NCI-H526 treated with DMSO at 0.1 percent for 48 hours (cell line): ENCODE measurements at places on chromosomes 13 and 19.

GRCh38 chr19:47631681-47632446, 22.9 kb downstream of the BICRA start:
- no peak for DNase-seq

- no peak for DNase-seq
Measured at GRCh38 chr13:44895264-44895952, 93.9 kb downstream of the NUFIP1 start.

- DNase-seq, result no peak
Measured at GRCh38 chr13:92429231-92429630, 797.4 kb upstream of the GPC6 start.

- no peak for DNase-seq
Measured at GRCh38 chr13:27012482-27013197, 159.0 kb downstream of the USP12 start.

- DNase-seq, result no peak
Measured at GRCh38 chr13:108558489-108558888, 70.9 kb upstream of the MYO16 start.

- no peak for DNase-seq
Measured at GRCh38 chr13:80123945-80124344, 217.0 kb downstream of the SPRY2 start.

DNA sequence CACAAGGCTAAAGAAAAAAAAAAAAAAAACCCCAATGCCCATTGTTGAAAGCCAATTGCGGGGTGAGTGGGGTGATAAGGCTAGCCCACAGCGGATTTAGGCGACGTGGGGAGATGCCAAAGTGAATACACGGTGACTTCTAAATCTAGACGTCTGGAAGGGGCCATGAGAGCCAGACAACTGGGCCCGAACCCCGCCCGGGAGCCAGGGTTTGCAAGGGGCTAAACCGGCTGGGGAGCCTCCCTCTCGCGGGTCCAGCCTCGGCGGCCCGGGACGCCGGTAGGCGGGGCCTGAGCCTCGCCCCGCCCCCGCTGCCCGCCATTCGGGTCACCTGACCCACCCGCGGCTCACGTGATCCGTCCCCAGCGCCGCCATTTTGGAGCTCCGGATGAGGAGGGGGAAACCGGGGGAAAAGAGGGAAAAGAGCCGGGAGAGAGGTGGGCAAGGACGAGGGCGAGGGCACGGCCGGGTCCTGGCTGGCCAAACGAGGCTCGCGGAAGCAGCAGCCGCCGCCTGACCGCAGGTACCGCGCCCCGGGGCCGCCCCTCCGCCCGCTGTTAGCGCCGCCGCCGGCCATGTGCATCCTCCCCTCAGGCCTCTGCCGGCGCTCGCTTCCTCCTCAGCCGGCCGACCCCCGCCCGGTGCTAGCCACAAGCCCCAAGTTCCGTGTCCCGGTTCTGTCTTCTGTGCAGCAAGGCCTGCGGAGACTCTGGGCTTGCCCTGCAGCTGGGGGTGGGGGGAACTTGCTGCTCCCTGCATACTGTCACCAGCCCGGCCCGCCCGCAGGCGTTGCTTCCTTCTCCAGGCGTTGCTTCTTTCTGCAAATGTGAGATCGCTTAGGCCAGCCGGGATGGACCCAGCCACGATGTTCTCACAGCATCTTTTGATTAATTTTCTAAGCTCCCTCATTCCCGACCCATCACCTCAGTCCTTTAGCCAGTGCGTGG, at the start of gene ZNF507:
TSS of gene ZNF507 (plus strand) at position 350 of the 947 bp plus-strand sequence. CDS start 7,221 bp downstream, outside the sequence.
- DNase-seq, result peak; percentile 79

DNA sequence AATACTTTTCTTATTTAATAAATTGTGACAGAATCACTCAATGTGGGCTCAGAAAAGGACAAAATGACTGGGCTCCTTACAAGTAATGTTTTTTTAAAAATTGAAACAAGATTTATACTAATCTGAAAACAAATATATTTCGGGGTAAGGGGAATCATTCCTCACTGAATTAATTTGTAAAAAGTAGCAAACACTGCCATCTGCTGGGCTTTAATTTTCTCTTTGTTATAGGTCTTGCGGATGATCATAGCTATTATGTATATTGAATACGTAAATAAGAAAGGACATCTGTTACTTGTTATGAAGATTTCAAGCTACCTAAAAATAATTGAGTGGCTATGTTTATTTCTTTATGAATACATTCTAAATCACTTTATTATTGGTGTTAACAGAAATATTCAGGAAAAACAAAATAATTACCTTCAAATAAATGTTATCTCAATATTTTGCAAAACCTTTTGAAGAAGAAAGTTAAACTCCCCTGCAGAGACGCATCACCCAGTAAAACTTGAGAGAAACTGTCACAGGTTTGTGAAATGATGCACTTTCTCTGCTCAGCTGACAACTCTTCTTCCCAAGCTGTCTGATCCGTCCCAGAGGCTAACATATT, 17.8 kb upstream of the ENOX1 start:
- peak; percentile 64 for DNase-seq

DNA sequence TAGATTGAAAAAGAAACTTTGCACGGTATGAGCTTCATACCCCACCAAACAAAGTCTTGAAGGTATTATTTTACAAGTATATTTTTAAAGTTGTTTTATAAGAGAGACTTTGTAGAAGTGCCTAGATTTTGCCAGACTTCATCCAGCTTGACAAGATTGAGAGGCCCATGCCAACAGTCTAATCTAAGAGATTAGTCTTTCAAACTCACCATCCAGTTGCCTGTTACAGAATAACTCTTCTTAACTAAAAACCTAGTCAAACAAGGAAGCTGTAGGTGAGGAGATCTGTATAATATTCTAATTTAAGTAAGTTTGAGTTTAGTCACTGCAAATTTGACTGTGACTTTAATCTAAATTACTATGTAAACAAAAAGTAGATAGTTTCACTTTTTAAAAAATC, 41.9 kb upstream of the RAP2A start:
- no peak for DNase-seq

DNA sequence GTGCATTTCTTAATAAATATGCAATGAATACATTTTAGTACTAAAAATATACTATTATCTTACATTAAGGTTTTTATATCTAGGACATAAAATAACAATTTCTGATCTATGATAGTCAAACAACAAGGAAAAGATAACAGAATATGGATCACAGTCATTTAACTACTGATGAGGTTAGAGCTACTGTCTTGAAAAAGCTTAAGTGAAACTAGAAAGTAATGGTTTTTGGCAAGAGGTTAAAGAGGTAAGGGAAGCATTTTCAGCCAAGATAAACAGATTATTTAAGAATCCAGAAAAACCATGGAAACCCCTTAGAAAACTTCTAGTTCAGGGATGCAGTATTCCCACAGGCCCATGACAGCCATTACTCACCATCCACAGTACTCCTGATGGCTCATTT, 787.4 kb downstream of the DACH1 start:
- DNase-seq, result no peak
